ENCODE measurements at places on chromosomes 12 and 14.

- no peak for DNase-seq
Measured at GRCh38 chr12:123105211-123105826, 45.6 kb downstream of the PITPNM2 start.

GRCh38 chr12:14714437-14714836, 18.0 kb upstream of the GUCY2C start:
- DNase-seq: no peak

- DNase-seq: no peak
Measured at GRCh38 chr12:126935435-126935834, 1331.5 kb upstream of the TMEM132C start.

- no peak for DNase-seq
Measured at GRCh38 chr12:122730215-122731014, at the start of gene HCAR1. Gene HCAR1 (minus strand): TSS chr12:122730844. CDS start chr12:122730339, 505 bp downstream.

GRCh38 chr12:116141110-116141832, 136.2 kb downstream of the MED13L start:
- no peak for DNase-seq

DNA sequence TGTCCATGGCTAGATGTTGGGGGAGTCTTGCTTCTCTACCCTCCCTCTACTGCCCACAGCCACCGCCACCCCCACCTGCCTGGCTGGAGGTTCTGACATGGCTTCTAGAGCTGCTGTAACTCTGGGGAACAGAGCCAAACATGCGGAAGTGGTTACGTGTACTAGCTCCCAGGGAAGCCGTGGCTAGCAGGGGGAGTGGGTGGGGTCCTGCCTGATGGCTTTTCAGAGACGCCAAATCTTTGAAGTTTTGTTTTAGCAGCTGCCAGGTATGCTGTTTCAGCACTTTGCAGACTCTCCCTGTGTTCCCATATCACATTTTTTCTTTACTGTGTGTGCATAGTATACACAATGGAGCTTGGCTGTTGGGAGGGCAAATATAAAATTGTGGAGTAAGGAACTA, 150.3 kb downstream of the TGFB3 start:
- no peak for DNase-seq

- no peak for DNase-seq
Measured at GRCh38 chr12:87923361-87923760, 105.8 kb downstream of the C12orf50 start.

Measured in C1 segment of cervical spinal cord (tissue), 14 donors.